ENCODE measurements at places on chromosomes 2 and 18.
A peak's percentile ranks its signal among the peaks of the same experiment; 100 is the strongest.

- no peak for DNase-seq
These were observed 107.4 kb upstream of the ACAA2 start for GRCh38 chr18:49920731-49921130.

GRCh38 chr2:230781130-230781797, 68.6 kb downstream of the CAB39 start:
- DNase-seq = no peak

- no peak for DNase-seq
These were observed 118.9 kb upstream of the COL5A2 start for GRCh38 chr2:189298481-189298880.

- DNase-seq = no peak
These were observed 383.5 kb upstream of the LYPD1 start for GRCh38 chr2:133053541-133053940.

GRCh38 chr2:55136138-55136541, 85.9 kb upstream of the RTN4 start:
- peak; percentile 53 for DNase-seq

DNA sequence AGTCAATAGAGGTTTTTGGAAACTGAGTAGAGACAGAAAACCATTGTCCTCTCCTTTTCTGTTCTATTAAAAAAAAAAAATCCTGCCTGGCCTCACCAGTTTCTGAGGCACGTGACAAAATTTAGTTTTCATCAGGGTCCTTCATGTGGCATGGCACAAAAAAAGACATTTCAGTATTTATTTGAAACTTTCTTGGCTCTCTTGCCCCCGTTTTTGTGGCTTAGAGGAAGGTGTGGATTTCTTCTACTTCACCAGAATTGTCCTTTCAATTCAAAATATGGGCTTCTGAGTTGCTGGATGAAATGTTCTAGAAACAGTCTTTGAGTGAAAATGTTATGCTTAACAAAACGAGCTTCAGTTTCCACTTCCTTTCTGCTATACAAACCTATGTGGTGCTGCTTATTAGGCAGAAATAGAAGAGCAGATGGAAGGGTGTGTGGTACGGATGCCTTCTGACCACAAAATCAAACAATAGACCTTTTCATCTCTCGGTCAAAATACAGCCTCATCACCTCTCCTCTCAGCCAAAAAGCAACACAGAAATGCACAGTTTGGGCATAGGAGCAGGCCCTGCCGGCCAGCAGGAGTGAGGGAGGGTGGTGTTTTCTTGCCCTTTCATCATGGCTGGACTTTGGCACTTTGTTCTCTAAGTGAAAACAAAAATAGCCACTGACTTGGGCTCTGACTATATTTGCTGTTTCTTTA, 89.2 kb downstream of the SH3RF3 start:
- DNase-seq = no peak

DNA sequence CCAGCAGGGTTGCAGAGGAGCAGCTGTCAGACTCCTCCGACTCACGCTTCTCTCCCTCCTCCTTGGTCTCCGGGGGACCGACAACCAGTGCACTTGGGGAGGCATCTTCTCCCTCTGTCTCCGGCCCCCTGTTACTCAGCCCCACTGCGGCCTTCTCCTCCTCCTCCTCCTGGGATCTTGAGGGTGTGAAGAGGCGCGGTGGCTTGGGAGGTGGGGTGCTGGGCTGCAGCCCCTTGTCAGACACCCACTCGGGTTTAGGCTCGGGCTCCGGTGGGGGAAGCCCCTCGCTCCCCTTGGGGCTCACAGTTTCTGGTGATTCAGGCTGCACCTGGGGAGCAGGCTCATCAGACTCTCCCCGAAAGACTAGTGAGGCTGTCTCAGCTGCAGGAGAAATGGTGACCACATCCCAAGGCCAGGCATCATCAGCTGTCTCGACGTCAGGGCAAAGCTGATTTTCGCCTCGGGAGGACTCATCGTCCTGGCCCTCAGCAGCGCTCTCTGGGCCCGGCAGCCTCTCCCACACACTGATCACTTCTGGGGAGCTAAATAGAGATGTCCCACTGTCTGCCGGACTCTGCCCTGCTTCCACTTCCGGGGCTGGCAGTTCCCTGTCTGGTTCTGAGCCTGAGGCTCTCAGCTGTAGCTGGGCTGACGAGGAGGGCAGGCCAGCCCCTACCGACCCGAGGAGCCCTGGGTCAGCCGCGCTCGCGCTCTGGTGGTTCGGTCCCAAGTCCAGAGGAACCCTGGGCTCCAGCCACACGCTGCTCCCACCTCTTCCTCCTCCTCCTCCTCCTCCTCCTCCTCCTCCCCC, 9.0 kb upstream of the SFXN5 start:
- no peak for DNase-seq

- DNase-seq = no peak
These were observed 51.4 kb upstream of the TRIB2 start for GRCh38 chr2:12665334-12665733.

DNA sequence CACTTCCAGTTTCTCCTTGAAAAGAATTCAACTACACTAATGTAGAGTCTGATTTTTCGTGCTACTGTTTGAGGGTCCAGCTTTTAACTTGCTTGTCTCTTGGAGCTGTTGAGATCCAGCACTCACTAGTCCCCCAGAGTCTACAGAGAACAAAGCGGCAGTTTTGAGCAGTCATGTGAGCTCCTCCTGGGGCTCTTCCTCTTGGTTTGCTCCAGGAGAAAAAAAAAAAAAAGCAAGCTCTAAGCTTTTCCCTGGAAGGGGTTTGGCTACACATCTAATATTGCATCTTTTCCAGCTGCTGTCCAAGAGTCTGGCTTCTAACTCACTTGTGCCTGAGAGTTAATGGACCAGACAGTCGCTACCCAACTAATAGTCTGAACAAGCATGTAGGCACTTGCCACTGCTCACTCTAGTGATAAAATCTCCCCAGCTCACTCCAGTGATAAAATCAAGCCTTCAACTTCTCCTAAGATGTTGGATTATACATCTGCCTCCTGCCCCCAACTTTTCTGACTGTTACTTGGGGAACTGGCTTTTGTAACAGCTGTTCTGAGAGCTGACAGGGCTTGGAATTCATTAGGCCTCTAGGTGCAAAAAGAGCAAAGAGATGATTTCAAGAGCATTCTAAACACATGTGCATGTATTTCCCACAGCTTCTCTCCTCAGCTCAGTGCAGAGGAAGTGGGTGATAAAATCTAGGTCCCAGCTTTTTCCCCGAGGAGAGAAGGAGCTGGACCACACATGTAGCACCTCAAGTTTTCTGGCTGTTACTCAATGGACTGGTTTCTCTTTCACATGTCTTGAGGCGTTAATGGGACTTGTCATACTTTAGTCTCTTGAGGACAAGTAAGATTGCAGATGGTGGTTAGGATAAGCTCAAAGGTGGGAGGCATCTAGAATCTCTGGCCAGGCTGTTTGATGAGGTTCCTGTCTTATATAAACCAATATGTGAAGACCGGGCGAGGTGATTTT, 750.5 kb downstream of the LRP1B start:
- no peak for DNase-seq

GRCh38 chr2:57878171-57878865, 168.3 kb upstream of the VRK2 start:
- no peak for DNase-seq

DNA sequence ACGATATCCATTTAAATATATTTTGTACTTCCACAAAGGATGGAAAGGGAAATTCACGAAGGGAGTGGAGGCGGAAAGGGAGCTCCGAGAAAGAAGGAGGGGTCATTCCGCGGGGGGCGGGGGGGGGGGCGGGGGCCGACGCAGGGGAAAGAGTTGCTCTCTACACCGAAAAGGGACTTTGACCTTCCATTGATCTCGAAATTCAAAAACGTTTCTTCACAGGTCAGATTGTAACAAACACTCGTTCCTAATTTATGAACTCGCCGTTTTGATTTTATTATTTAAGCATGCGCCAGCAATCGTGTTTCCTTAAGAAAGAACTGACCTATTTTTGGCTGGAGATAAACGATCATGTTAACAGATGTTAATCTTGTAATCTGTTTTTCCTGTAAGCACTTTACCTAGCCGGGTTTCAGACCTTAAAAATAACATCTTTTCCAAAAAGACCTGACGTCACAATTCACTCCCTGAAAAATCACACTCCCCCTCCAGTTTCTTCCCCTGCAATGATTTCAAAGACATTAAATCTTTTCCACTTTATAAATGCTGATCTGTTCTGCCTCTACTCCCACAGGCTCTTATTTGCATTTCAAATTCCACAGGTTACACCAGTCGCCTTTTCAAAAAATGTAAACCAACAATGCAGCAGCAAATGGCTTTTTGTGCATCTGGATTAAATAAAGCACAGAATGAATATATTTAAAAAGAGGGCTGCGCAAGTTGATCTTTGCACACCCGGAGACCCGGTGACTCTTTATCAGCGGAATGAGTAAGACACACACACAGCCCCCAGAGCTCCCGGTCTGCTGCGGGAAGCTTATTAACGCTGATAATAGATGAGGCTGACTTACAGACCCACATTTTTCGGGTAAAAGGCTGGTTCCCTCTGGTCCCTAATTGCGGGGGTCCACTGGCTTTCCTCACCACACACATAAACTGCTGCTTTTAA, 1.6 kb downstream of the ZNF516 start:
- DNase-seq = no peak

DNA sequence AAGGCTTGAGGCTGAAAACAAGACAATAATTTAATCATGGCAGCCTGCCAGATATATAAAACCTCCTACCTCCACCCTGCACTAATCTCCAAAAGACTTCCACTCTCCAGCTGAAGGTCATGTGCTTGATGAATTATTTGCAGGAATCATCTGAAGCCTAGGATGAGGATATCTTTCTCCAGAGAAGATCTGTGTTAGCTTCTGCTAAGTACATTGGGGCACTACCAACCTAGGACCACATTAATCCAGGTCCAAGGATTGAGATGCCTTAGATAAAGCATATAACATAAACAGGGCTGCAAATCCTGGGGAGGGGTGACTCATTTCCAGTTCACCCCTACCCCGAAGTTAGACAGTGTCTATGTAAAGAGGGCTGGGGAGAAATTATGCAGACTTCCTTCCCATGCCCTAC, 80.5 kb upstream of the FRZB start:
- DNase-seq = no peak

- DNase-seq = no peak
These were observed 10.7 kb downstream of the USP34 start for GRCh38 chr2:61460163-61460562.

DNA sequence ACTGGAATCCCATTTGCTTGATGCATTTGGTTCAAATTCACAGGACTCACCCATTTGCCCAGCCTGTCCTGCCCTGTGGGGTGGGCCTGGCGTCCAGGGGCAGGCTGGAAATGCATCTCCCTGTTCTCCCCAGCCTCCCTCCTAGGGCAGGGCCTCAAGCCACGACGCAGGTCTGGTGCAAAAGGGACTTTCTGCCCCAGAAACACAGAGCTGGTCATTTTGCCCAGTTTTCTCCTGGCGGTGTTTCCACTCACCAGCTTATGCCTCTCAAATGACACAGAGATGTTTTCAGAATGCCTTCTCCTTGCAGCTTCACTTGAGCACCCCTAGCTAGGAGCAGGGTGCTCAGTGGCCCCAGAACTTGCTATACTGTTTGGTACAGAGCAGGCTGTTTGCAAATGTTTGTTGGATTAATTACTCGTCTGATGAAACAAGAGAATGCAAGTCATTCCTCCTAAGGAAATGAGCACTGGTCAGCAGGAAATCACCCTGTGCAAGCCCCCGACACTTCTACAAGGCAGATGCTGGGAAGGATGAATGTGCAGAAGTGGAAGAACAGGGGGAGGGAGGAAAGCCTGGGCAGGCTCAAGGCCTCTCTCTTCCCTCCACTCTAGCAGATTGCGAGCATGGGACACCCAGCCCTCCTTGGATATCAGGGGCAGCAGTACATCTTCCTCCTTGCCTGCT, 164.3 kb upstream of the APCDD1 start:
- DNase-seq = no peak

- peak; percentile 18 for DNase-seq
These were observed 88.2 kb downstream of the GALNT14 start for GRCh38 chr2:31049916-31050588.

GRCh38 chr2:230077851-230078547, 9.3 kb upstream of the SLC16A14 start:
- DNase-seq = no peak

GRCh38 chr18:48033790-48034650, 103.6 kb upstream of the SMAD2 start:
- no peak for DNase-seq

DNA sequence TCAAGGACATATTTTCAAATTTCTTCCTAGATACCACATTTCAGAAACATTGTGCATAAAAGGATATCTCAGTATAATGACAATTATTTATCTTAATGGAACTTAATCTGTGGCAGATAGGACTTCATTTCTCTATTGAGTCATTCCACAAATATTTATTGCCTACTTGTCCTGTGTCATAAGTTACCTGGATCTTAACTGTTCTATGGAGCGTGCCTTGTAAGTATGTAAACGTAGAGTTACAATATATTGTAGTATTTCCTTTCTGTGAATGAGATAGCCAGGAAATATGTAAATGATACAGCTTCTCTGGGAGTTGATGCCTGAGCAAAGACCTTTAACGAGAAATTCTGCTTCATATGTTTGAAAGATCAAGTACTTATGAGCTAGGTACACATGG, 2.5 kb downstream of the AGFG1 start:
- no peak for DNase-seq

GRCh38 chr18:39188278-39188677, 1622.7 kb upstream of the CELF4 start:
- DNase-seq = no peak

GRCh38 chr2:241865957-241866789, 3.4 kb upstream of the RTP5 start:
- no peak for DNase-seq

GRCh38 chr2:113370030-113370429, 67.5 kb upstream of the ZNG1B start:
- peak; percentile 40 for DNase-seq

GRCh38 chr2:221779614-221780067, 207.5 kb upstream of the EPHA4 start:
- peak; percentile 17 for DNase-seq

DNA sequence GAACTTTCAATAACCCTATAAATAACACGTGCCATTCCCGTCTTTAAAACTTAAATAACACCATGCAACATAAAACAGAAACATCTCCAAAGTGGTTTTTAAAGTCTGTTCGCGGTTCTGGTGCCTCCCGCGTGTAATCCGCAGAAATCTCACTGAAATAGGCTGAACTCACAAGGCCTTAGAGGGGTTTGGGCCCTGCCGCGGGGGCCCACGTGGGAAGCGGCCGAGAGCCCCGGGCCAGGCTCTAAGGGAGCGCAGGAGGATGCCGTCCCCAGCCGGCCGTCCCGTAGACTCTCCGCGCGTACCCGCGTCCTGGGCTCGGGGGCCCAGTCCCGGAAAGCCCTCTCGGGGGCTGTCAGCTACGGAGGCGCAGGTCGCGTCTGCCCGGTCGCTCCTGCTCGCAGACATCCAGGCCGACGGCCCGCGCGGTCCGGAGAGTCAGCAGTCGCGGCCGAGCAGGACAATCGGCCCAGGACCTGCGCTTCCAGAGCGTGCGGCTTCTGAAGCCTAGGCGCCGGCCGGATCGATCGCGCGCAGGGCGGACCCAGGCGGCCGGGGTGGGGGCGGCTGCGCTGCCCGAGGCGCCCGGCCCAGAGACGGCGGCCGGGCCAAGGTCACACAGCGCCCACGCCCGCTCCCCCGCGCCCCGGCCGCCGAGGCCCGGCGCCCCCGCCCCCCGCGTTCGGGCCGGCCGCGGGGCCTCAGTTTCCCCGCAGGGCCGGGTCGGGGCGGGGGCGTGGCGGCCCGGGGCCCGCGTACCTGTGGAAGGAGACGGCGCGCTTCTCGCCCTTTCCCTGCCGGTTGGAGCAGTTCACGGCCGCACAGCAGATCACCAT, 558 bp downstream of the THAP4 start:
- peak; percentile 59 for DNase-seq

Measured in mucosa of gallbladder (tissue), 1 donor.